ENCODE measurements at places on chromosomes 6 and 20.

DNA sequence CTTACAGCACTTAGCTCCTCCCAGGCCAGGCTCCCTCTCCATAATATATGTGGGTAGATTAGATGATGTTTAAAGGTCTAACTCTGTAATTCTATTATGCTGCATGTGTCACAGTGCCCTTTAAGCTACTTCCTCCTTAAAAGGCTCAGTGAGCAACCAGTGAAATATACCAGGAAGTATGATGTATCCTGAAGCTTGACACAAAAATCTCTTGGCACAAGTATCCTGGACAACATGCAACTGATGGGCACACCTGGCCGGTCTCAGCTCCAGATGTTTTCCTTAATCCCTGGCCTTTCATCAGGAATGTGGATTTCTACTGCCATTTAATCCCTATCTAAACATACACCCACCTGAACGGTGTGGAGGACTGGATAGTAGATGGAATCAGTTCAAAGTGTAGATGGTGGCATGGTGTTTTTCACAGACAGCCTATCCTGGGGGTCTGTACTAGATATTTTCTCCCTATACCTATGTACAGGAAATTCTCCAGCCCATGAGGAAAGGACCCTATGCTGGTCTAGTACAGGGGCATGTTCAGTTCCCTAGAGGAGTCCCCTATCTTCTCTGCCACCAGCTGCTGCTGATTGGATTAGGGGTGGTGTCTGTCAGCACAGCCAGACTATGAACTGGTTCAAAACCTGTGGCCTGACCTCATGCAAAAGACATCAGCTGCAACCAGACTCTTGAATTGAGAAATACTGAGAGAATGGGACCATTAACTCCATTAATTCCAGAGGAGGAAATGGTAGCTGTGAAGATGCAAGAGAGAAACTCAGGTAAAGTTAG, 59.4 kb upstream of the CITED2 start:
- DNase-seq: peak; percentile 42

GRCh38 chr6:137661601-137662000, 167.4 kb upstream of the OLIG3 start:
- peak; percentile 35 for DNase-seq

DNA sequence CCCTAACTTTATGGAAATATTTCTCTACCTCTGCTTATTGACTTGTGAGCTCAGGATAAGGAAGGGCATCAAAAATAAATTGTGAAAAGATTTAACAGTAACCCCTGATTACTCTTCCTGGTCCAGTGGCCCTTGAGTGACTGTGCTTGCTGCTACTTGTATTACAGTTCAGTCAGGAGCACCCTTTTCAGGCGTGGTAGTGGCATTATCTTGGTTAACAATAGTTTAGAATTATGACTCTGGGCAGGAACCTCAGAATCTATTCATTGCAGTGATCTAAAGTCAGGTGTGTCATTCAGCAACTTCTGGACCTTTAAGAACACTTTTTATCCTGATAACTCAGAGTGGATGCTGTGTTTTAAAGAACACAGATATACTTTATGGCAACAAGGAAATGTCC, 43.4 kb downstream of the FAM135A start:
- DNase-seq: no peak

- DNase-seq: peak; percentile 38
Observed at GRCh38 chr6:153553627-153554026, 422.5 kb upstream of the RGS17 start.

DNA sequence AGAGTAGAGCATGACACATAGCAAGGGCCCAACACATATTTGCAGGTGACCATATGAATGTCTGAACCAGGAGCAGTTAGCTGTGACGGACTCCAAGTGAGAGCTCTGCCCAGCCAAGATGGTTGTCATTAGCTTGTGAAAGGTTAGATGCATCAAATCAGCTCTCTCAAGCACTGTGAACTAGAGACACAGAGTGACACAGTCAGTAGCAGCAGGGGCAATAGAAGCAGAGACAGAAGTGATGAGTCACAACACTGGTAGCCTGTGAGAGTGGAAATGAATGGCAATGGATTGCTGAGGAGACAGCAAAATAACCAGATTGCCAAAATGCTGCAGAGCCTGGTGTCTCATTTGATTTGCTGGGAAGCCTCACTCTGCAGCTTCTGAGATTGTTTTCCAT, 558.9 kb downstream of the PKHD1 start:
- DNase-seq: no peak

GRCh38 chr6:34272013-34272926, 23.5 kb upstream of the SMIM29 start:
- DNase-seq: peak; percentile 13

GRCh38 chr6:39102821-39103136, 12.2 kb downstream of the SAYSD1 start:
- no peak for DNase-seq

GRCh38 chr6:53611342-53611741, 54.2 kb downstream of the KLHL31 start:
- no peak for DNase-seq

DNA sequence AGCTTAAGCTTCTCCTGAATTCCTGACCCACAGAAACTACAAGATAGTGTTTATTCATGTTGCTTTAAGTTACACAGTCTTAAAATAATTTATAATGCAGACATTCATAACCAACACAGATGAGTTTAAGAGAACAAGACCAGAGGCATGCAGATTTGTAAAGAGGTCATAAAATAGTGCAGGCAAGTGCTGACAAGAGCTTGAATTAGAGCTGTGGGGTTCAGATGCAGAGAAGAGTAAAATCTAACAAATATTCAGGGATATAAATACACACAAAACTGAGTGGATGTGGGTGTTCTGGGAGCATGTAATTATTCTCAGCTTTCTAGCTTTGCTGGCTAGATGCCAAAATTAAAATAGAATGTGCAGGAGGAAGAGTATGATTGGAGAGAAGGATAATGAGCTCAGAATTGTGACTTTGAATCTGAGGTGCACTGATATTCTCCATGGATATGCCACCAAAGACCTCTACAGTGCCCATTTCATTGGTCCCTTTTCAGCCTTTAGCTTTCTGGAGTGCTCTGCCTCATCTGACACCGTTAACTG, 291.9 kb upstream of the SGK1 start:
- no peak for DNase-seq

Measured in ELR (cell line).